ENCODE measurements at places on chromosomes 3 and 15. TPM values are rescaled to one million over a fixed set of nuclear protein-coding genes. Genes with fewer than 3 reads are reported as not detected.

Gene PLSCR2
- total RNA-seq = 0.89 TPM

Gene SCG3
- not detected for total RNA-seq

Gene PRKCI
- 20.5 TPM for total RNA-seq

Gene LHFPL4
- total RNA-seq = not detected

Gene PLXNB1
- total RNA-seq = 0.79 TPM

Gene COX17
- total RNA-seq = 35.3 TPM

Gene MTMR10
- total RNA-seq = 33.2 TPM

Gene RBMS3
- total RNA-seq = 0.16 TPM

Gene CMTM7
- total RNA-seq = 45.9 TPM

Gene CNTN3
- not detected for total RNA-seq

Gene AGTR1
- not detected for total RNA-seq

Gene NRG4
- total RNA-seq = not detected

Gene KLF15
- 0.81 TPM for total RNA-seq

Gene FAM107A
- total RNA-seq = not detected

Gene ADCY5
- total RNA-seq = not detected

Gene HDC
- 0.19 TPM for total RNA-seq

Gene CILP
- total RNA-seq = 0.05 TPM

Gene IL16
- 285 TPM for total RNA-seq

Gene SCN11A
- 0.32 TPM for total RNA-seq

Gene ACTRT3
- total RNA-seq = not detected

Gene PPM1M
- 66.9 TPM for total RNA-seq

Gene WDR5B
- 19.4 TPM for total RNA-seq

Gene HGD
- 2.6 TPM for total RNA-seq

Gene GOLGA8T
- total RNA-seq = not detected

Gene CHRFAM7A
- 0.62 TPM for total RNA-seq

Gene RHCG
- not detected for total RNA-seq

Gene ITIH1
- total RNA-seq = not detected

Gene CFAP92
- 1.4 TPM for total RNA-seq

Gene MYLK
- total RNA-seq = 2.3 TPM

Gene ARHGEF26
- total RNA-seq = 0.08 TPM

Gene CCNB2
- total RNA-seq = 1.4 TPM

Gene SLC38A3
- not detected for total RNA-seq

Gene BOC
- total RNA-seq = not detected

Gene ST3GAL6
- 0.62 TPM for total RNA-seq

Gene SLC49A4
- 8.4 TPM for total RNA-seq

Gene PLXNA1
- total RNA-seq = 10.7 TPM

Gene PPP2R3A
- total RNA-seq = 0.65 TPM

Gene TMEM108
- not detected for total RNA-seq

Gene GNAT1
- 0.24 TPM for total RNA-seq

Gene ARPIN
- total RNA-seq = 0.27 TPM

Gene RFX7
- total RNA-seq = 22.3 TPM

Gene DAPK2
- total RNA-seq = 2.6 TPM

Gene PARP15
- 44.8 TPM for total RNA-seq

Gene VPS18
- 21.2 TPM for total RNA-seq

Gene RASGRP1
- total RNA-seq = 101 TPM

Gene ATP8B4
- total RNA-seq = 5.0 TPM

Measured in naive thymus-derived CD4-positive, alpha-beta T cell (primary cell).